ENCODE measurements at places on chromosomes 7 and 10. TPM values are rescaled to one million over a fixed set of nuclear protein-coding genes. Genes with fewer than 3 reads are reported as not detected.

POU6F2 gene
- total RNA-seq: not detected

ZNF853 gene
- 13.5 TPM for total RNA-seq

CUBN gene
- total RNA-seq: 0.07 TPM

CPED1 gene
- total RNA-seq: 2.4 TPM

DCLRE1C gene
- 14.0 TPM for total RNA-seq

AIFM2 gene
- 40.3 TPM for total RNA-seq

NRG3 gene
- total RNA-seq: not detected

SMNDC1 gene
- total RNA-seq: 26.9 TPM

ZPBP gene
- total RNA-seq: not detected

All from PC-9 (cell line).